Activated CD4-positive, alpha-beta T cell treated with anti-CD3 and anti-CD28 coated beads, Interleukin-2, amount 50 U/mL, for 1 hour (primary cell): ENCODE measurements at places on chromosomes 11 and 22.

DNA sequence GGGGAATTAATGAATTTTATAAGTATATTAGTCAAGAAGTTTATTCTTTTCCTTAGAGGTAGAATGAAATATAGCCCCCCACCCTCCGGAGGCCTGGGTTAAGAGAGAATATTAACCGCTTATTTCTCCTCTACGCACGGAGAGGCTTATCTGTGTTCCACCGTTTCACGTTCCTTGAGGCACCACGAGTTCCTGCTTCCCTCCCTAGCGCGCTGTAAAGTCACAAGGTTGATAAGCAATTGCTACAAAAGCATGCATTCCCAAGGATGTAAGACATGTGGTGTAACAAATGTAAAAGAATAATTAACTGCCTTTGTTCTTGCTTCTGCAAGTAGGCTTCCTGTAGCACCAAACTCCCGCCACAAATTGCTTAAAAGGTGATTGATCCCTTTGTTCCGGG is 1.5 kb upstream of the ANKRD42 start:
- DNase-seq: no peak

DNA sequence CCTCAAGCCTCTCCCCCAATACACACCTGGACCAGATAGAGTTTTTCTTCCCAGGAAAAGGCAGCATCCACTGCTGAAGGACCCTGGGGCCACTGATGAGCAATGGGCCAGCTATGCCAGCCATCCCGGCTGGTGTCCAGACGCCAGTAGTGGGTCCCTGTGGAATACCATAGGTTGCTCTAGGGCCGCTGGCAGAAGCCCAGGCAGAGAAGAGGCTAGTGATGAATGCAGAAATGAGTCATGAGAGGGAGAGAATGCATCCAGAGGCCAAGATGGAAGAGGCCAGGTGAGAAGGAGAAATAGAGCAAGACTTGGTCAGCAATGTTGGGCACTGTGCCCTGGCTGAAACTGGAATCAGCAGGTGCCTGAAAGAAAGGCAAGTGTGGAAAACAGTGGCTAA is 8.9 kb downstream of the HPX start:
- DNase-seq: no peak

DNA sequence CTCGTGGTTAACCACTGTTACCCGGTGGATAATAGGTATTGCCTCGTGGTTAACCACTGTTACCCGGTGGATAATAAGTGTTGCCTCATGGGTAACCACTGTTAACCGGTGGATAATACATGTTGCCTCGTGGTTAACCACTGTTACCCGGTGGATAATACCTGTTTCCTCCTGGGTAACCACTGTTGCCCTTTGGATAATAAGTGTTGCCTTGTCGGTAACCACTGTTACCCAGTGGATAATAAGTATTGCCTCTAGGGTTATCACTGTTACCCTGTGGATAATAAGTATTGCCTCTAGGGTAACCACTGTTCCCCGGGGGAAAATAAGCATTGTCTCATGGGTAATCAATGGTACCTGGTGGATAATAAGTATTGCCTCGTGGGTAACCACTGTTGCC is 15.0 kb upstream of the NXPE4 start:
- no peak for DNase-seq

GRCh38 chr11:121029813-121030445 is 6.0 kb downstream of the TBCEL start:
- no peak for DNase-seq

- DNase-seq: no peak
Measured at GRCh38 chr22:48347311-48347710, 1480.4 kb downstream of the BRD1 start.
